Activated CD4-positive, alpha-beta T cell treated with anti-CD3 and anti-CD28 coated beads for 1 hour (primary cell): ENCODE measurements at places on chromosomes 7 and 10.

DNA sequence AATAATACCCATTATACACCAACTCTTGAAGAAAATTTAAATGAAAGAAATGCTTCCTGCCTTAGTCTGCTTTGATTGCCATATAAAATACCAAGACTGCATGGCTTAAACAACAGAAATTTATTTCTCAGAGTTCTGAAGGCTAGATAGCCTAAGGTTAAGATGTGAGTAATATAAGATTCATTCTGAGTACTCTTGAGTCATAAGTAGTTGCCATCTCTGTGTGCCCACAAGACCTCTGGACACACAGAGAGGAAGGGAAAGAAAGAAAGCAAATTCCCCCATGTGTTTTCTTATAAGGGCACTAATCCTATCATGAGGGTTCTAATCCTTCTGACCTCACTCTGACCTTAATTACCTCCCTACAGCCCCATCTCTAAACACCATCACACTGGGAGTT is 201.2 kb downstream of the PTN start:
- no peak for DNase-seq

GRCh38 chr10:124069341-124070264 is 23.8 kb downstream of the CHST15 start:
- DNase-seq = no peak

- DNase-seq = no peak
These were observed 30.6 kb downstream of the POR start for GRCh38 chr7:75945297-75946168.

GRCh38 chr10:60282771-60283353 is 106.8 kb downstream of the ANK3 start:
- DNase-seq = no peak

- no peak for DNase-seq
These were observed 10.8 kb downstream of the SLIT1 start for GRCh38 chr10:97174941-97175340.

- no peak for DNase-seq
These were observed 37.0 kb upstream of the TMEM72 start for GRCh38 chr10:44874166-44874565.

DNA sequence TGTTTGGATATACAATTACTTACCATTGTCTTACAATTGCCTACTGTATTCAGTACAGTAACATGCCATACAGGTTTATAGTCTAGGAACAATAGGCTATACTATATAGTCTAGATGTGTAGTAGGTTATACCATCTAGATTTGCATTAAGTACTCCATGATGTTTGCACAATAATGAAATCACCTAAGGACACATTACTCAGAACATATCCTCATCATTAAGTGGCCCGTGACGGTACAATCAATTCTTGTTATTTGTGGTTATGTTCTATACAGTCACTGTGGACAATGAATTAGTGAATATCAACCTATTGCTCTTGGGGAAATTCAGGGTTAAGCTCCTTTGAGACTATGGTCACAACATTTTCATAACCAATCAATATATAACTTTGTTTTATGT is 75.6 kb downstream of the MICU1 start:
- DNase-seq = no peak

DNA sequence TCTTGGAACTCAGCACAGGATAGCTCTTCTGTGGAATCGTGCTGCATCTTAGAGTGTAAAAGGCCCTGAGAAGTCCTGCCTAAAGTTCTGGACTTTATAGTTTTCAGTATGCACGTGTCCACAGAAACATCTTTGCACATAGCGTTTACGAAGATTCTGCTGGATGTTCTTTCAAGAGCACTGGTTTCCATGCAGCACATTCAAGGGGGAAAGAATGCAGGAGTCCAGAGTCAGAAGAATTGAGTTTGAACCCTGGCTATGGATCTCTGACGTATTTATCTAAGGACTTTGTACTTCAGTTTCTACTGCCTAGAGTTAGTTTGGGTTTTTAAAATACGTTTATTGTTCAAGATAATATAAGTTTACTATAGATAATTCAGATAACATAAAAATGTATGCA is 282.8 kb upstream of the ZMIZ1 start:
- DNase-seq = no peak

DNA sequence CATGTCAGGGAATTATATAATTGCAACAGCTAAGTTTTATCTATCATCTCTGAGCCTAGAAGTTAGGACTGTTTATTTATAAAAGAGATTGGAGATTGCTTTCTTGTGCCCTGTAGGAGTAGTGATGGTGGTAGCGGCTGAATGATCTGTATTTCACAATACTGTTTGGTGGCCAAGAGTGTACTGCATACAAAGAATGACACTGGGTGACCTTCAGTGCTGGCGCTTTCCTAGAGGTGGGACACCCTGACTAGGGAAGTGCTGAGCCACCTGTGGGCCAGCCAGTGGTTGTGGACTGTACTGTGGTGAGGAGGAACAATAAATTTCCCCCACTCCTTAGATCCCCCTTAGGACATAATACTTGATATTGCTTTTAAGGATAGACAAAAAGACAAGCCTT is 53.0 kb downstream of the COPG2 start:
- no peak for DNase-seq

DNA sequence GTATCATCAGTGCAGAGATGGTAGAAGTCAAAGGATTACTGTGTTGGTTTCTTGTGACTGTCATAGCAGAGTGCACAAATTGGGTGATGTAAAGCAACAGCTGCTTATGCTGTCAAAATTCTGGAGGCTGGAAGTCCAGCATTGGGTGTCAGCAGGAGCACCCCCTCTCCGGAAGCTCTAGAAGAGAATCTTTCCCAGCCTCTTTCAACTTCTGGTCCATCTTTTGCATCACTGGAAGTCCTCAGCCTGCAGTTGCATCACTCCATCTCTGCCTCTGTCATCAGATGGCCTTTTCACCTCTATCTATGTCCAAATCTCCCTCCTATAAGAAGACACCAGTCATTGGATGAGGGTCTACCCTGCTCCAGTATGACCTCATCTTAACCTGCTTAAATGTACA is 35.8 kb upstream of the GALNTL5 start:
- no peak for DNase-seq

DNA sequence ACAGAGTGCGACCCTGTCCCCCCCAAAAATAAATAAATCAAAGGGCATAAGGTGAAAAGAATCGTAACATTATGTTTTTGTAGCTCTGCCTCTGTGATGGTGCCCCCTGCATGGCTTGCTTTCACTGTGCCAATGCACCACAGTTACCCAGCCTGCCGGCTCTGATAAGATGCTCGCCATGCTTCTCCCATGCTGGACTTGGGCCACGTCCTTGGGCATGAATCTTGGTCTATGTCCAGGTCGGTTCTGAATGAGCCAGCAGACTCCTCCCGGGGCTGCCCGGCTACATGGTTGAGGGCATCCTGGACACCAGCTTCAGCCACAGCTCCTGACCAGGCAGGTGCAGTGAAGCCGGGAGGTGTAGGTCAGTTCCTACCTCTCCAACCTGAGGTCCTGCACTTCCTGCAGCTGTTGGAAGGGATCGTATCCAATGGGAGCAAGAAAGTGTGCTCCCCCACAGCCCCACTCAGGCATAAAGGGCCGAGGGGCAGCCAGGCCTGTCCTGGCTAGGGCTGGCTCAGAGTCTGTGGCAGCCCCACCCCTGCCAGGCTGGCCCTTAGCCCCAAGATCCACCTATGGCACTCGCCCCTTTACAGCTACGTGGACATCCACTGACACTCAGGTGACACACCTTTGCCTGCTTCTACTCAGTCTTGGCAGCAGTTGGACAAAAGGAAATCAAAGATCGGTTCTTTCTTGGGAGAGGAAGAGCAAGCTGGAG is 34.1 kb downstream of the CHST3 start:
- no peak for DNase-seq

GRCh38 chr10:97259119-97259518 is 33.3 kb downstream of the ARHGAP19 start:
- no peak for DNase-seq

DNA sequence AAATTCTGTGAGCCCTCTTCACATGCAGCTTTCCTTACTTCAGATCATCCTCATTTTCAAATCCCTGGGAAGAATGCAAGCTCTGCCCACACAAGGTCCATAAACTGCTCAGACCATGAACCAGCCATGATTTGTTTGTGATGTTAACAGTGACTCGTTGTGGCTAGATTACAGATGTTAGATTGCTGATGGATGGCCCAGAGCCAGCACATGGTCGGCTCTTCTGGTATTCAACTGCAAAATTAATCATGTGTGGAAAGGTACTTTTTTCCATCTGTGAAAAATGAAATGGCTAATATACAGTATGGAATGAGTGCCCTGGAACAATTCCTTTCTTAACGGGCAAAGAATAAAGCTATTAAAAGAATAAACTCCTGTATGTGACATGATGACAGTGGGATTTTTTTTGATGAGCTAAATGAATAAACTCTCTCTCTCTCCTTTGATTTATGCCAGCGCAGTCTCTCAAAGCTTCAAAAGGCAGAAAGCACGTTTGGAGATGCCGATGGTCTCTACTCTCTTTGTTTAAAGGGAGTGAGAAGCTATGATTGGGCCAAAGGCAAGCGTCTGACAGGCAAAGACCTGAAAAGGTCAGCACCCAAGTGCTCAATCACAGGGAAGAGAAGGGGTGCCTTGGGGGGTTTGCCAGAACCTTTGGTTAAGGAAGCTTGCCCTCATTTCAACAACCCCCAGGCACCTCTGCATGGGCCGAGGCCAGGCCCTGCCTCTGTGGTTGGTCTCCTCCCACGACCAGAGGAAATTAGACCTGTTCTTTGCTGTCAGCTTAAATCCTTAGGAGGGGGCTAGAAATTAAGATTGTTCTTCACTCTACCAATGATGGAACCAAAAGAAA is 444.0 kb upstream of the NFE2L3 start:
- DNase-seq = no peak

DNA sequence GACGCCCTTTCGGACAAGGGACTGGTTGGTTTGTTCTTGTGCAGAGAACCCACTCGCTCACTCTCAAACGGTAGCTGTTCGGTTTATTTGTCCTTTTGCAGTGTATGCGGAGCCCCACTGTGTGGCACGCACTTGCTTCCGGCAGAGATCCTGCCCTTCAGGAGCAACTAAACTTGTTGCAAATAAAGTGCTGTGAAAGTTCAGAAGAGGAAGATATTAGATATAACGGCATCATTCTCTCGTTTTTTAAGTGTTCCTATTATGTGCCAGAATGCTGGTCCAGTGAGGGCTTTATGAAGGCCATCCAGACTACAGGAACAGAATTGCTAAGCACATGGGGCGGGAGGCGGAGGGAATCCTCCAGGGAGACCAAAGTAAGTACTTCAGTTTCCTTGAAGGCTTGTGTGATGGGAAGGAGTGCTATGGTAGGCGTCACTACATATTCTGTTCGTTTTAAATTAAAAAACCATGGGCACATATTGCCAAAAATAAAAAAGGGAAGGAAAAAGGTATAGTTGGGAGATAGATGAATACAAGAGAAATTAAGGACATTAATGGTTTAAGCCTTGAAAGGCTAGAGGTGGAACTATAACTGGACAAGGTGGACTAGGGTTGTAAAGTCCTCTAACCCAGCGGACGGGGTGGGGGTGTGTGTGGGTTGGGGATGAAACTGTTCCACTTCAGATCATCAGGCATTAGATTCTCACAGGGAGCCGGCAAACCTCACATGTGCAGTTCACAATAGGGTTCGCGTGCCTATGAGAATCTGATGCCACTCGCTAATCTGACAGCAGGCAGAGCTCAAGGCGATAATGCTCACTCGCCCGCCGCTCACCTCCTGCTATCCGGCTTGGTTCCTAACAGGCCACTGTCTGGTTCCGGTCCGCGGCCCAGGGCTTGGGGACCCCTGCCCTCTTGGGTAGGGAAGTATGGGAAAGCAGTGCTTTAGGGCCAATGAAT is 704 bp upstream of the ERLIN1 start:
- no peak for DNase-seq

- DNase-seq = no peak
These were observed 107.8 kb downstream of the ARHGAP12 start for GRCh38 chr10:31820778-31821369.

GRCh38 chr7:123972045-123972444 is 47.0 kb downstream of the SPAM1 start:
- no peak for DNase-seq

DNA sequence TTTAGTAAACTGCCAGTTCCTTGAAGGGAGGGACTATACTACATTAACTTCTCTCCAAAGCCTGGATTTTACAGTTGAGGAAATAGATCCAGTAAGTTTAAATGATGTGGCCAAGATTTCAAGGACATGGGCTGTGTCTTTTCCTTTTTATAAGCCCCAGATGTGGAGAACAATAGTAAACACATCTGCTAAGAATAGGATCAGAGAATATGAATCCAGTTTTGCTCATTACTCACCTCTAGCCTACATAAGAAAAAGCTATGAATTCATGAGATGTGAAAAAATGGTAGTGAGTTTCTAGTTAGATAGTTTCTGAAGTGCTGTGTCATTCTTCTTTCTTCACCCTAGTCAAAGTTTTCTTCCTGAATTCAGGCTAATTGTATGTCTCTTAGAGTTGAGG is 38.6 kb downstream of the MAGI2 start:
- DNase-seq = no peak
